ENCODE measurements at places on chromosomes 4 and X.

- no peak for DNase-seq
Measured at GRCh38 chr4:169233691-169234090, 37.1 kb downstream of the SH3RF1 start.

- no peak for DNase-seq
Measured at GRCh38 chrX:38538134-38538533, 23.2 kb upstream of the TSPAN7 start.

DNA sequence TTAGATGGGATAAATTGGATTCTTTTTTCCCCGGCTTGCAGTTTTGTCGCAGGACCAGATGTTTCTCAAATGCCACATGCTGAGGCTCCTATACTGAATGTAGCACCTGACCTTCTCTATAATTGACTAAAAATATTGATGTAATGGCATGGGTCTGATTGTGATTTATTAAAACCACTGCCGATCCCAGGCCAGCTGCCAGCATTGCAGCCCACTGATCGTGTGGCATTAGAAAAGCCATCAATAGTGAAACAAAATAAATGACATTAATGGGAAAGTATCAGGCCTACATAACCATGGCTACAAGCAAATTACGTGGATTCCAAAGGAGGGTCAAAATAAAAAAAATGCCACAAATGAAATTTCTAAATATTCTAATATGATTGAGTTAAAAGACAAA lies 98.7 kb downstream of the MAB21L2 start:
- DNase-seq, result no peak

DNA sequence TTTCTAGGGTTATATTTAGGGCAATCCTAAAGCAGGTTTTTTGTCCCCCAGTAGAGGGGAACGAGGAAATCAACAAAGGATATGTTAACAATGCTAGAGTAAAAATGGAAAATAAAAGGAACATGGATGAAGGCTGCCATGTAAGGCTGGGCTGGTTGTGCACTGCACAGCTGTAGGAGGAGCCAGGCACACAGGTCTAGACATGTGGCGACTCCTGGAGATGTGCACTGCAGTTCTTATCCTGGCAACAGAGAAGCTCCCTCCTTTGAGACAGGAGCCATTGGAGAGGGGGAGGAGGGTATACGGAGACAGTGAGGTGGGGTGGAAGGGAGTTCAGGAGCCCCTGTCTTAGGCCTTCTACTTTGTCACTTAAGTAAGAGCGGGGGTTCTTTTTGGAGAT lies 65.9 kb downstream of the NAT8L start:
- no peak for DNase-seq

GRCh38 chr4:109912706-109913595 lies at the start of gene EGF:
TSS of gene EGF (plus strand) at chr4:109912883. CDS start at chr4:109913336, 453 bp downstream.
- DNase-seq, result peak; percentile 64

- no peak for DNase-seq
Measured at GRCh38 chr4:81499840-81500239, 28.1 kb upstream of the RASGEF1B start.

GRCh38 chr4:38614231-38614630 lies 49.8 kb upstream of the KLF3 start:
- DNase-seq, result no peak

GRCh38 chrX:48179691-48180090 lies 16.9 kb downstream of the SSX5 start:
- DNase-seq, result no peak

GRCh38 chr4:62930884-62931283 lies 1478.4 kb downstream of the TECRL start:
- no peak for DNase-seq

GRCh38 chr4:175146799-175147198 lies 228.6 kb downstream of the ADAM29 start:
- no peak for DNase-seq

- peak; percentile 3 for DNase-seq
Measured at GRCh38 chrX:151397741-151398070, 700 bp downstream of the VMA21 start.

DNA sequence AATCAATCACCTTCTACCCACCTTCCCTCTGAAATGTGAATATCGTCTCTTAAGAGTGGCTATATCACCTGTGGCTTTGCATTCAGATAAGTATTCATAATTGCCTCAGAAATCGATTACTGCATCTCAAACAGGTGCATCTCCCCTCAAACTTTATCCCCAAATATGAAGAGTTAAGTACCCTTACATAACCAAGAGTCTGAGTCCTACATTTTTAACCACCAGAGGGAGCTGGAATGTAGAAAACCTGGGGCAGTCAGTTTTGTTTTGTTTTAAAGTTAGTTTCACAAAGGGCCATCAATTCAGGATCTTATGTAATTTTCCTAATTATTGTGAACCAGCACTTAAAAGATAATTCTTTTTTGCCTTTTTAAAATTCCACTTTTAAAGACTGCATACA lies 5.7 kb downstream of the TCEANC start:
- DNase-seq, result peak; percentile 49

GRCh38 chr4:27770895-27771294 lies 910.3 kb downstream of the STIM2 start:
- DNase-seq, result no peak

GRCh38 chr4:96431094-96431493 lies 591.2 kb downstream of the PDHA2 start:
- DNase-seq, result no peak

DNA sequence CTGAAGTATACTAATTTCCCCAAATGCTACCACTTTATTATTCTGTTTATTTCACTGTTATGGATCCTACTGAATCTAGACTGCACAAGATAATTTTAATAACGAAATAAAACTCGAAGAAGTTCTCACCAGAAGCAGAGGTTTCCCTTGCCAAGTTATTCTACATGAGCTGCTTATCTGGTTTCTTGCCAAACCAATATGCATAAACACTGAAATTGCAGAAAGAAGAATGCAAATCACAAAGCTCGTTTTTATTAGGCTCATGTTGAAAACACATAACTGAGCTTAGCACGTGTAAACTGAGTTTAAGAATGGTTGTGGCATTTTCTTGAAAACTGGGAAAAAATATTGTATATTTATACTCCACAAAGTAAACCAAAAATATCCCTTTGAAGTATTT lies 35.9 kb downstream of the GRID2 start:
- peak; percentile 1 for DNase-seq

- DNase-seq, result no peak
Measured at GRCh38 chr4:8532245-8532781, 47.9 kb upstream of the GPR78 start.

GRCh38 chr4:10173037-10173753 lies 56.6 kb upstream of the WDR1 start:
- peak; percentile 41 for DNase-seq

- DNase-seq, result peak; percentile 35
Measured at GRCh38 chr4:680928-681645, 6.7 kb downstream of the MYL5 start.

DNA sequence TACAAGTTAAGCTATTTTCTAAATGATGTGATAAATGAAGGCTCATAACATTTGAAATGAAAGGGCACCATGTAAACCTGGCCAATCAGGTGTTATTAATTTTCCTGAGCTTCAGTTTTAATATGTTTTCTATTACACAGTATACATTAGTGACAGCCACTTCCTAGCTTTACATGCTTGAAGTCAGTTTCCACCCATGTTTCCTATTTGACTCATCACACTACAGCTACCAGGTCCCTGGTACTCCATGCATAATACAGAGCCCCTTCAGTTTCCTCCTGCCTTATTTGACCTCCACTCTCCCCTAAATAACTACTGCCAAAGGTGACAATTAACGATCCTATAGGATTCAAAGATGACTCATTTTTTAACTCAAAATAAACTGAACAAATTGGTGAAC lies 18.3 kb downstream of the ZNF518B start:
- DNase-seq, result no peak

DNA sequence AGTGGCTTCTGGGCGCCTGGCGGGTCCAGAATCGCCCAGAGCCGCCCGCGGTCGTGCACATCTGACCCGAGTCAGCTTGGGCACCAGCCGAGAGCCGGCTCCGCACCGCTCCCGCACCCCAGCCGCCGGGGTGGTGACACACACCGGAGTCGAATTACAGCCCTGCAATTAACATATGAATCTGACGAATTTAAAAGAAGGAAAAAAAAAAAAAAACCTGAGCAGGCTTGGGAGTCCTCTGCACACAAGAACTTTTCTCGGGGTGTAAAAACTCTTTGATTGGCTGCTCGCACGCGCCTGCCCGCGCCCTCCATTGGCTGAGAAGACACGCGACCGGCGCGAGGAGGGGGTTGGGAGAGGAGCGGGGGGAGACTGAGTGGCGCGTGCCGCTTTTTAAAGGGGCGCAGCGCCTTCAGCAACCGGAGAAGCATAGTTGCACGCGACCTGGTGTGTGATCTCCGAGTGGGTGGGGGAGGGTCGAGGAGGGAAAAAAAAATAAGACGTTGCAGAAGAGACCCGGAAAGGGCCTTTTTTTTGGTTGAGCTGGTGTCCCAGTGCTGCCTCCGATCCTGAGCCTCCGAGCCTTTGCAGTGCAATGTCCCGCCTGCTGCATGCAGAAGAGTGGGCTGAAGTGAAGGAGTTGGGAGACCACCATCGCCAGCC lies at the start of gene ATOH1:
Gene ATOH1, plus strand, starts transcription at position 422 of the 663 bp plus-strand sequence. Its CDS starts 174 bp downstream, at position 596.
- DNase-seq, result peak; percentile 5

GRCh38 chr4:2792711-2793585 lies at the start of gene SH3BP2:
TSS of gene SH3BP2 (plus strand) at chr4:2793085. CDS start at chr4:2820618, 27,533 bp downstream.
- peak; percentile 77 for DNase-seq

- DNase-seq, result peak; percentile 32
Measured at GRCh38 chrX:122572461-122572860, 611.6 kb upstream of the GRIA3 start.

- peak; percentile 83 for DNase-seq
Measured at GRCh38 chr4:47814618-47815295, 23.1 kb downstream of the CORIN start.

DNA sequence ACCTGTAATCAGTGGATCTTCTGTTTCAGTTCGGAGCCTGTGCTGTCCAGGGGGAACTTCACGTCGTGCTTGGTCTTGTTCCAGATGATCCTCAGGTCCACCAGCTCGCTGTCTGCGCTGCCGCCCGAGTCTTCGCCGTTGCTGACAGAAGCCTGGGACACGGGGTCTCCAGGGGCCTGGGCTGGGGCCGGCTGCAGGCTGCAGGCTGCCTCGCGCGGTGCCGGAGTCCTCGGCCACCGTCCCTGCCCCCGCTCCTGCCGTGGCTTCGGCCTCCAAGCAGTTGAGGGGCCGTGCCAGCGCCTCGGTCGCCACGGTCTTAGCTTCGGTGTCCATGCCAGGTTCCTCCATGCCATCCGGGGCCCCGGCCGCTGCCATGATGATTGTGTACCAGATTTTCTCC lies 37.3 kb upstream of the CCNI start:
- DNase-seq, result no peak

GRCh38 chr4:15331930-15332329 lies 95.9 kb upstream of the C1QTNF7 start:
- no peak for DNase-seq

- DNase-seq, result no peak
Measured at GRCh38 chr4:35556387-35556786, 687.9 kb downstream of the ARAP2 start.

DNA sequence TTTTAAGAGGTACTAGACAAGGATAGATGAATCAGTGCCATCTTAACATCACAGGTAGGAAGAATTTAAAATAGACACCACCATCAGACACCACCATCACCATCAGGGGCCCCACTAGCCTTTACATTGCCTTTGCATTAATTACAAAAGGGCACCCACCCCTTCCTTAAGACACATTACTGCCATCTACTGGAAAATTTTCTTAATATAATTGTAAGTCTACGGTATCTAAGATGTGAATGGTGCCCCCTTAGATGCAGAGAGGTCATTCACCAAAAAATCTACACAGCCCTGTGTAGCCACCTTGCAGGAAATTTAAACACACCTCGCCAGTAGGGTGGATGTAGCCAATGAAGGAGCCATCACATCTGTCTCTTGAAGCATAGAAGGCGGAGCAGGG lies 184.1 kb downstream of the MID1IP1 start:
- DNase-seq, result peak; percentile 23

Data from fibroblast of skin of right biceps (primary cell).